ENCODE measurements at places on chromosomes 7 and 10.
A peak's percentile ranks its signal among the peaks of the same experiment; 100 is the strongest.

DNA sequence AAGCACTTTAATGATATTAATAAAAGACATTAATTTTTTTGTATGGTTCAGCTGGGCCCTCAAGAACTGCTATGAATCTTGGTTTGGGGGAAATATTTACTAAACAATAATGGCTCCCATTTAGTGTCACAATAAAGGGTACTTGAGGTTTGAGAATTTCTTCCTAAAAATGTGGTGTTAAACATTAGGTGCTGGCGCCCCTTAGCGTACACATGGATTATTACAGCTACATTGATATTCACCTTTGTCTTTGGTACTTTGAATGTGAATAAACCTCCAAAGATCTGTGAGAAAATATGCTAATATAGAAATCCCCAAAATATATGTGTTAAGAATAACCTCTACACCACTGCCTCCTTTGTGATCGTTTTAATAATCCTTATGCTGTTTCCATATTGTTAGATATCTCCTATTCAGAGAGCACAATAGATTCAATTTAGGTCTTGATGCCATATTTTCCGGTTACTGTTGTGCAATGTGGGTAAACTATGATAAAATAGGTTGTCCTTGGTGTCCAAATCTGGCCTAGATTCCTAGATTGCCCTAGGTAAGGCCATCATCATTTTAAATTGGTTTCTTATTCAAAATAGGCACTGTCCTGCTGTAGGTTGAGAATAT is 161.8 kb upstream of the CACNA2D1 start:
- peak; percentile 14 for DNase-seq

DNA sequence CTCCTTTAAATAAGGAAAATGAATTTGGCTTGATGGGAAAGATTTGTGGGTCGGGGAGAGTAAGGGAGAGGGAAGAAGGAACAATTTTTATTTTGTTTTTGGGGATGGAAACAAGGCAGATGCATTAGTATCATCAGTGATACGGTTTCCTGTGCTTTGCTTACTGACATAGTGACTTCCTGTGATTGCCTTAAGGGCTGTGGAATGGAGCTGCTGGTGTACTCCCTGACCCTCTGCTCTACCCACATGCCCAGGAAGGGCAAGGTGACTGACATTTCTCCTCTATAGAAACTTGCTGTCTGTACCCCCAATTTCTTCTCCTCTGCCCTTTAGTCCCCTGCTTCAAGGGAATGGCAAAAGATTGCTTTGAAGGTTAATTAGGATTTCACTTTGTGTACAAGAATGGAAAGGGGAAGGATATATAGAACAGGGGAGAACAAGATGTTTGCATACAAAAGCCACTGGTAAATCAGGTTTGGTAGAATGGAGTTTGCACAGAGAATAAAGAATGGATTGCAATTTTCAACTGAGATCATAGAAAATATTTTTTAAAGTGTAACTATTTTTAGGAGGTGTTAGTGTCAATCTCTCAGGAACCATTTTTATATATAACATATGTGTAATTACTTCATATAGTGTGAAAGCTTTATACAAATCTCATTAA is 129.0 kb upstream of the AGR3 start:
- no peak for DNase-seq

GRCh38 chr10:132667342-132668047 is 118.5 kb downstream of the NKX6-2 start:
- DNase-seq: peak; percentile 53

- DNase-seq: no peak
Measured at GRCh38 chr7:157545681-157546060, 208.9 kb downstream of the DNAJB6 start.

- DNase-seq: no peak
Measured at GRCh38 chr7:88760136-88760515, 626 bp downstream of the ZNF804B start.

DNA sequence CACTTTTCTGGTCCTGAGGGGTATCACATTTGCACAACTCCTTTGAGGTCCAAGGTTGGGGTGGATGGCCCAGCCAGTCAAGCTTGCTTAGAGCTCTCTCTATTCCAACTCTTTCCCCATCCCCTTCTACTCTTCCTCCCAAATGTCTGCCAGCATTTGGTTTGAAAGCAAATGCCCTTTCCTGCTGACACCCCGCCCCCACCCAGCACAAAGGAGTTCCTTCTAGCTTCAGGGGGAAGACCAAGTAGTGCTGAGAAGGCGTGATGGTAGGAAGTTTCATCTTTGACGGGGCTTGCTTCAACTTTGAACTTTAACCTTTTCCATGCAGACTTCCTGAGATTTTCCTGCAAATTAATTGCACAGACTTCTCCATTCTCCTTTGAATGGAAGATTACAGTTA is 137.5 kb upstream of the TCF7L2 start:
- DNase-seq: no peak

DNA sequence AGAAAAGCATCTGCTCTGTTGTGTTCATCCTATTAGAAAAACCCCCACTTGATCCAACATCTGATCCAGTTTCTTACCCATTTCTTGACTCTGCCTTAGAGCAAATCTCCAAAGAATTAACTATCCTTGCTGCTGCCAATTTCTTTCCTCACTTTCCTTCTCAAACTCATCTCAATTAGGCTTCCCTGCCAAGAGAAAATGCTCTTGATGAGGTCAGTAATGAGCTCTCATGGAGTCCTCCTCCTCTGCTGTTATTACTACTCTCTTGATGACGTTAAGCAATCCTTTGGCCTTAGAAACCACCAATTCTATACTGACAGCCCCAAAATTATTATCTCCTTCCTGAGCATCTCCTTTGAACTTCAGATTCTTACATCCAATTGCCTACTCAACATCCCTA is 162.0 kb upstream of the FAM13C start:
- DNase-seq: no peak

- no peak for DNase-seq
Measured at GRCh38 chr7:34523226-34523918, 134.6 kb upstream of the NPSR1 start.

DNA sequence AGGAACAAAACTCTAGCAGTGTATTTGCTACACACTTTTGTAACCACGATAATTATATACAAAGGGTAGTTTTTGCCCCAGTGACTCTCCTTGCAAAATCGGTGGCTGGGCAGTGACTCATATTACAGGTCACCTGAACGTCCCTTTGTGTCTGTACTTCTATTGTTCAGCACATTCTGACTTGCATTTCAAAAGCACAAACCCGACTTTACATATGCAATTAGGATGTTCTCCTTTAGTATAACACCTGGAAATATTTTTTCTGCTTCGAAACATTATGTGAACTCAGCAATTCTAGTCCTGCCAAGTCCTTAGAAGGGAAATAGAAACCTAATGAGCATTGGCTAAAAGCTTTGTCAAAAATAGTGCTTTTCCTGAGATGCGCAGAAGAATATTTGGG is 6.0 kb downstream of the PRR15 start:
- no peak for DNase-seq

GRCh38 chr7:144834641-144835144 is 1.2 kb downstream of the TPK1 start:
- no peak for DNase-seq

DNA sequence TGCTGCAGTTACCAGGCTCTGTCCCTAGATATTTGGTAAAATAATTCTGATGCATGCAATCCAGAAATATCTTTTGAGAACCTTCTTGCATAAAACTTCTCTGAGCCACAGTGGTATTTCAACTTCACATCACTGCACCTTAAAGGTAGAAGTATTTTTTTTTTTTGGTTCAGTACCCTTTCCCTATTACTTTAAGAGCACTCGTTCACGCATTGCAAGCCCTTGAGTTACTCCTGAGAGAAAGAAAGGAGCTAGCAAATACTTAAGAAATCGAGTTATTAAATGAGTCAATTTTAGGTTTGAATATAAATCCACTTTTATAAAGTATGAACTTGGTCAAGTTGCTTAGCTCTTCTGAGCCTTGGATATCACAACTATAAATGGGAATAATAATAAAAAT is 607.1 kb upstream of the LRRTM3 start:
- DNase-seq: no peak

DNA sequence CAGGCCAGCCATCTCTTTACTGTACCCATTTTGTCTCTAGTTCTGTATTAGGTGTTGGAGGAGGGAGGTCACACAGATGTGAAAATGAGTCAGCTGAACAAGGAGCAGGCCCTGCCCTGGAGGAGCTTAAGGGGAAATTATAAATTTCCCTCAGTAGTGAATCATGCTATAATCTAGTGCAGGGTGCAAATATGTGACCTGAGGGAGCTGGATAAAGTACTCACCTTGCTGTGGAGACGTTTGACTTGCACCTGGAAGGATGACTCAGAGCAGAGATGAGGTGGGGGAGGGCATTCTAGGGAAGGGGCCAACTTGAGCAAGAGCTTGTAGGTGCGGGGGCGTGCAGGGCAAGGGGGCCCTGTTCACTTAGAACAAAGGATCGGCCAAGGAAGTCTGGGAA is 610.6 kb downstream of the SDK1 start:
- no peak for DNase-seq

DNA sequence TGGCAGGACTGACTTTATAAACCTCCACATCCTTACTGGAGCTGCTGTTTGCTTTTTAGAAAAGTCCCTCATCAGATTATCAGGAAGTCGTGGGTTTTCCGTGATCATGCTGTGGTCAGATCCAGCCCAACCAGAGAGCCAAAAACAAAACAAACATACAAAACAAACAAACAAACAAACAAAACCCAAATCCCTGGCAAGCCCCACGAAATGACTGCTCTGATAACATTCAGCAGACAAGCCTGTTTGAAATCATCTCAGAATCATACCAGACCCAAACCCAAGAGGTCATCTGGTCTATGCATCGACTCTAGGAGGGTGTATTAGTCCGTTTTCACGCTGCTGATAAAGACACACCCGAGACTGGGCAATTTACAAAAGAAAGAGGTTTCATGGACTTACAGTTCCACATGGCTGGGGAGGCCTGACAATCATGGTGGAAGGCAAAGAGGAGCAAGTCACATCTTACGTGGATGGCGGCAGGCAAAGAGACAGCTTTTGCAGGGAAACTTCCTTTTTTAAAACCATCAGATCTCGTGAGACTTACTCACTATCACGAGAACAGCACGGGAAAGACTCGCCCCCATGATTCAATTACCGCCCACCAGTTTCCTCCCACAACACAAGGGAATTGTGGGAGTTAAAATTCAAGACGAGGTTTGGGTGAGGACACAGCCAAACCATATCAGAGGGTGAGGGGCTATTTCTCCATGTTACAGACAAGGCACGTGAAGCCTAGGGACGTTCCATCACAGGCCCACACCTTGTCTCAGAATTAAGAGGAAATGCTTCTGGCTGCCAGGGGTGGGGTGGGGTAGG is 85.7 kb downstream of the PARP12 start:
- no peak for DNase-seq

DNA sequence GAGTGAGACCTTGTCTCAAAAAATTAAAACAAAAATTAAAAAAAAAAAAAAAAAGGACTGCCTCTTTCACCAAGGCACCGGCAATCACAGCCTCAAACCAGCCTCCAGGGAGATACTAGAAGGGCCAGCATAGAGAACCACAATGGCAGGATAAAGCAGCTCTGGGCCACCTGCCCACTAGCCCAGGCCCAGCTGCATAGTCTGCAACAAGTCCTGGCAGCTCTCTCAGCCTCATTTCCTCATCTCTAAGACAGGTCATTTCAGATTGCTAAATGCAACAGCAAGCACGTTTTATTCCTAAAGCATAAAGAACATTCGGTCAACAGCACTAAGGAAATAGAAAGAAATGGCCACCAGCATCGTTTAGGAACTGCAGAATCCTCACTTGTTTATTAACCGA is 28.8 kb downstream of the XPNPEP1 start:
- DNase-seq: no peak

GRCh38 chr7:120941856-120942255 is 8.7 kb upstream of the ING3 start:
- DNase-seq: no peak

- no peak for DNase-seq
Measured at GRCh38 chr10:69101451-69102095, 13.7 kb downstream of the SRGN start.

- no peak for DNase-seq
Measured at GRCh38 chr10:126119599-126119998, 223.2 kb downstream of the FANK1 start.

DNA sequence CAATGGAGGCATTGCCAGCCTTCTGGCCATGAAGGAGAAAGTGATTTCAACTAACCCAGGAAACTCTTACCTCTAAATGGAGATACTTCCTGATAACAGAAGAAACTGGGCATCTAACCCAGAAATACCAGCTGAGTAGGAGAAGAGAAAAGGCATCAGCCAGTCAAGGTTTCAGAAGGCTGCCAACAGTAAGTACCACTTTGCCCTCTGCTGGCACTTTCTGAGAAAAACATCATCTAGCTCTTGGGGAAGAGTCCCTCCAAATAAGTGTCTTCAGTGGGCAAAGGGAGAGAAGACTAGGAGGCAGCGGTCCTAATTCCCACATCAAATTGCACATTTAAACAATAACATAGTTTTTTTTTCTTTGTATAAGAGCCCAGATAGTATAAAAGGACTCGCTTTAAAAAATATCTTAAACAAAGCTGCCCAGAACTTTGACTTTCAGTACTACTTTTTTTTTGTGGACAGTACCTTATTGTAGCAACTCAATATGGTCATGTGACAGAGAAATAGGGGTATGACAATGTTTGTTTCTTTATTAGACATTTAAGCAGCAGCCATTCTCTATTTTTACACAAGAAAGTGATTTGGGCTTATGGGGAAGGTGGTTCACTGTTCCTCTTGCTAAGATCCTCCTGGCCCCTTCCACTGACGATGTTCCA is 157.3 kb downstream of the CTTNBP2 start:
- DNase-seq: no peak

DNA sequence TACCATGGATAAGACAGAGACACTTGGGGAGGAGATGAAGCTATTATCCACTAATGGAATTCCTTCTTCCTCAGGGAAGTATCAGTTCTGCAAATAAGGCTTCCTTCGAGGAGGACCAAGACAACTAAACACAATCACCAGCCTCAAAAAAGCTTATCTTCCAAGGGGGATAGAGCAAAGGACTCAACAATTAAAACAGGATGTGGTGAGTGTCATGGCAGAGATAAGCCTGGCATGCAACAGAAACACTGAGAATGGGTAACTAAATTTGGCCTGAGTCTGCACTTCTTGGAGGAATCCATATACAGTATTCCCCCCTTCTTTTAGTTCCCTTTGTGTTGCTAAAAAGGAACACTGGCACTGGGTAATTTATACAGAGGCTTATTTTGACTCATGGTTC is 1285.2 kb downstream of the GATA3 start:
- no peak for DNase-seq

GRCh38 chr10:59606551-59606961 is 103.1 kb downstream of the SLC16A9 start:
- DNase-seq: no peak

- DNase-seq: no peak
Measured at GRCh38 chr7:43735802-43736603, 6.7 kb upstream of the COA1 start.

All from renal cortex interstitium (tissue), 15 donors.